ENCODE measurements at places on chromosomes 13 and 19.

DNA sequence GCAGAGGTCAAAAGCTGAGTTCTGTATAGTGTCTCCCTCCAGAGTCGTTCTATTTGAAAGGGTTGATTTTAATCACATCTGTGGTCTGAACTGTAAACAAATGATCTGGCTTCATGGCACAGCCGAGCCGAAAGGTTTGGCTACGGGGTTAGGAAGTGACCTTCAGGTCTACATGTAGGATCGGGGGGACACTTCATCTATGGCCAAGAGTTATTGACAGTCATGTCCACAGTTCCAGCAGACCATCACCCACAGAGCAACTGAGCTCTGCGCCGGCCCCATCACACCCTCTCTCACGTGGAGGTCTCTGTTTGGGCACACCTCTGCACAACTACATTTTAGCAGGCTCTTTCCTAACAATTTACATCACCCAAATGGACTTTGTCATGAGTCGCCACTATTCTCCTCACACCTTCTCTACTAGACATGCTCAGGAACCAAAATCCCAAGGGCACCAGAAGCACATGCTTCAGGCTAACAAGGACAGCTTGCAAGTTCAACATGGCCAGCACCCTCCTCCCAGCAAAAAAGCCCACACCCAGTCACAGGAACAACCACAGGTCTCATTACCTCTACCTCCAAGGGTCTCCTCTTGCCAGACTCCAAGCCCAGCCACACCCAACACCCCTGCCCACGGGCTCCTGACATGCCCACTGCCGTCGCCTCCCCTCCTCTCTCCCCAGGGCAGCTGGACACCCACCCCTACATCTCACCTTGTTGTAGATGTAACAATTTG, 36.1 kb upstream of the EPHX3 start:
- no peak for DNase-seq

DNA sequence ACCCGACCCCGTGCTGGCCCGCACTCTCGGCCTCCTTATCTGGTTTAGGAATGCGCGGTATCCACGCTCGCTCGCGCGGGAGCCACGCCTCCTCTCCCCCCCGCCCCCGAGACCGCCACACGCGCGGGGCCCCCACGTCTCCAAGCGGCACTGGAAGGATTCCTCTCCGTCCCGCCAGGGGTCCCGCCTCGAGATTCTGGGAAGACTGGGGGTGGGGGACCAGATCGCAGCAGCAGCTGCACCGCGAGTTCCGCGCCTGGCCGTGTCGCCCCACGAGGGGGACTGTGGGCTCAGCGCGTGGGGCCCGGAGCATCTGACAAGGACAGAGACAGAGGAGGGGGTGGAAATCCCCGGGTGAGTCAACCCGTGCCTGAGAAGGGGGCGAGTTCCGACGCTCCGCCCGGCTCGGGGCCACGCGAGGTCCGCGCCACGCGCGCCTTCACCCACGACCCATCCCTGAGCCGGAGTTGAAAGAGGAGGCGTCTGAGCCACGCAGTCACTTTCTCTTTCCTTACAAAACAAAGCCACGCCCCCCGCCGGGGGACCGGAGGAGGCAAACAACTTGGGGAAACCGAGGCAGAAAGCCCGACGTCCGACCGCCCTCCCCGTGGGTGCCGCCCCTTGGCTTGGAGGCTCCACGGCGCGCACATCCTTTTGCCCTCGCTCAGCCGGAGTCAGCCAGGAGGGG, 814 bp downstream of the S1PR2 start:
- no peak for DNase-seq

DNA sequence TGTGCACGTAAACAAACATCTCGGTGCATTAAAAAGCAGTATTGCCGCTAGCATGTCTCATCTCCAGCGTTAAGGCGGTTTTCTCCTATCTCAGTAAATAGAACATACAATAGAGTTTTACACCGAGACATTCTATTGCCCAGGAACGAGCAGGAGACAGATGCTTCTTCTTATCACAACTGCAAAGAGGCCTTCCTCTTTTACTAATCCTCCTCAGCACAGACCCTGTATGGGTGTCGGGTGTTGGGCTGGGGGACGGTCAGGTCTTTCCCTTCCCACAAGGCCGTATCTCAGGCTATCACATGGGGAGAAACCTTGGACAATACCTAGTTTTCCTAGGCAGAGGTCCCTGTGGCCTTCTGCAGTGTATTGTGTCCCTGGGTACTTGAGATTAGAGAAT, 21.2 kb downstream of the ZNF233 start:
- DNase-seq: no peak

- DNase-seq: no peak
Measured at GRCh38 chr19:1767464-1767933, 14.2 kb downstream of the ONECUT3 start.

DNA sequence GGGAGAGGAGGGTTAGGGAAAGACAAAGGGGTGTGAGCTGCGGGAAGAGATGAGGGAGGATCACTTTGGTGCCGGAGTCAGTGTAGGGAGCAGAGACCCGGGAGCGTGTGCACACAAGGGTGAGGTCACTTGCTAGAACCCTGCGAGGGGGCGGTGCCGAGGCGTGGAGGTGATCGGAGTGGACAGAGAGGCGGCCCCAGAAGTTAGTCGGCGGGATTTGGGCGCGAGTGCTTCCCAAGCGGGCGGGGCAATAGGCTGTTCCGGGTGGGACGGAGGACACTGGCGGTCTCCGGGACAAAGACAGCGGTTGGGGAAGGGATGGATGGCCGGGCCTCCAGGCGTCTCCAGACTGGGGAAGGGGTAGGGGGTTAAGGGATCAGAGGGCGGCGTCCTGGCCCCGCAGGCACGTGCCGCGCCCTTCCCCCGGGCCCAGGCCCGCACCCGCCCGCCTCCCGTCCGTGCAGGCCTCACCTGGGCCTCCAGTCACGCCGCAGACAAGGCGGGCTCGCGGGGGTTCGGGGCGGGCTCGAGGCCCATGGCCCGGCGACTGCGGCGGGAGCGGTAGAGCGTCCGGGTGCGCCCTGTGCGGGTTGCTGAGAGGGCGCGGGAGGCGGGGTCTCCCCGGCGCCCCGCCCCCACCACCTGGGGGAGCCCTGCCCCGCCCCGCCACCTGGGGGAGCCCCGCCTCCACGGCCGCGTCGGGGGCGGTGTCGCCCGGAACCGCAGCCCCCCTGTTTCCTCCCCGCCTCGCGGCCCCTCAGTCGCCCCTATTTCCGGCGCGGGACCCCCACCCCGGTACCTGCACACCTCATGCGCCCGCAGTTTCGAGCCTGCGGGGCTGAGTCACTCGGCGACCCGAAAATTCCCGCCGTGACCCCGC, at the start of gene LPAR2:
Gene LPAR2, minus strand, starts transcription at position 600 of the 880 bp plus-strand sequence. CDS start 945 bp downstream, outside the sequence.
- no peak for DNase-seq

GRCh38 chr13:101967216-101967615, 434.6 kb downstream of the FGF14 start:
- DNase-seq: no peak

DNA sequence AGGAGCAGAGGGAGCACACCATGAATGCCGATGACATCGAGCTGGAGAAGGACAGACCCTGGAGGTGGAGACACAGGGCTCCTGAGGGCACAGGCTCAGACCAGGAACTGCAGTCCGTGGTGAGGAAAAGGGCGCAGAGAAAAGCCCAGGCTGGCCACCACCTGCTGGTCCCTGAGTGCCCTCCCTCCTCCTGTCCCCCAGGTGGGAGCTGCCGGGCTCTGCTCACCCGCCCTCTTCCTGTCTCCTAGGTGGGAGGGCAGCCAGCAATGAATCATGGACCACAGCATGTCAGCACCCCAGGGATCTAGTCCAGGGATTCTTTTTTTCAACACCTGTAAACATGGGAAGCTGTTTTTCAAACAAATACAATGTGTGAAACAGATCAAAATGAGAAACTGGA, 94.6 kb upstream of the ARHGEF7 start:
- no peak for DNase-seq

DNA sequence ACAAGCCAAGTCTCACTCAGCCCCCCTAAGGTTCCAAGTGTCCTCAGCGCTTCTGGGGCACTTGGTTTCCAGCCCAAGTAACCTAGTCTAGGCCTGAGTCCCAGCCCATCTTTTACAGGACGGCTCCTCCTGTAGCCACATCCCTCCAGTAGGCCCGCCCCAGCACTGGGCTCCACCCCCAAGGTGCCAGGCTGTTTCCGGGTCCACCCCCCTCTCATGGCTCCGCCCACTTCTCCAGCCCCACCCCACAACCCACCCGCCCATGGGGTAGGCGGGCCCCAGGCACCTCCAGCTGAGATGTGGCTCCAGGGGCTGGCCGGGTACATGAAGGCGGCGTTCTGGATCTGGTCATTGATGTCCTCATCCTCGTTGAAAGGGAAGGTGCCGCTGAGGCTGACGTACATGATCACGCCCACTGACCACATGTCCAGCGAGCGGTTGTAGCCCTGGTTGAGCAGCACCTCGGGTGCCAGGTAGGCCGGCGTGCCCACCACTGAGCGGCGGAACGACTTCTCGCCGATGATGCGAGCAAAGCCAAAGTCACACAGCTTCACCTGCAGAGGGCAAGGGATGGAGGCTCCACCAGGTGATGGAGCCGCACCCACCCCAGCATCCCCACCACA, 17.2 kb upstream of the DACT3 start:
- no peak for DNase-seq
